Stimulated activated CD4-positive, alpha-beta T cell treated with anti-CD3 and anti-CD28 coated beads, Interleukin-2, amount 100 ng/mL, for 48 hours (primary cell): ENCODE measurements at places on chromosomes 13 and 19.

- no peak for DNase-seq
Measured at GRCh38 chr13:73465617-73465971, 406.8 kb downstream of the KLF5 start.

GRCh38 chr13:91986761-91987483 lies 588.5 kb downstream of the GPC5 start:
- no peak for DNase-seq

DNA sequence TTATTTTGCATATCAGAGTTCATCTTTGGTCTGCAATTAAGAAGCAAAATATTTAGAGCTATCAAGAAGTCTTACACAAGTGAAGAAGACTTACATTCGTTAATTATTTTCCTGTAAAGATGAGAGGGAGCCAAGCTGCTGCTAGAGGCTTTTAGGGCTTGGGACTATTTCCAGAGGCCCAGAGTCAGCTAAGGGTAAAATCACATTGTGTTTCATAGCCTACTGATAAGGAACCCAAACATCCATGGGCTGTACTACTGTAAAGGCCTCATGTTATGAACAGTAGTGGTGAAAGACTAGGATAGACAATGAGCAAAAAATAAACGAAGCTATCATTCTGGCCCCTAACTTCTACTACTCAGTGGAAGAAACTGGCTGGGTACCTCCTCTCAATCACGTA lies 10.9 kb upstream of the TEX30 start:
- DNase-seq, result no peak

DNA sequence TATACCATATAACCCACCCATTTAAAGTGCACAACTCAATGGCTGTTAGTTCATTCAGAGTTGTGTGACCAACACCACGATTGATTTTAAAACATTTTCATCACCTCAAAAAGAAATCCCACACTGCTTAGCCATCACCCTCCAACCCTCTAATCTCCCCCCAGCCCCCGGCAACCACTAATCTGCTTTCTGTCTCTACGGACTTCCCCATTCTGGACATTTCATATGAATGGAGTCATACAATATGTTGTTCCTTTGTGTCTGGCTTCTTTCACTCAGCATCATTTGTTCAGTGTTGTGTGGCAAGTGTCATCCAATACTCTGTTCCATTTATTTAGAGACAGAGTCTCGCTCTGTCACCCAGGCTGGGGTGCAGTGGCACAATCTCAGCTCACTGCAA lies 4.0 kb upstream of the PNMA8B start:
- DNase-seq, result no peak

DNA sequence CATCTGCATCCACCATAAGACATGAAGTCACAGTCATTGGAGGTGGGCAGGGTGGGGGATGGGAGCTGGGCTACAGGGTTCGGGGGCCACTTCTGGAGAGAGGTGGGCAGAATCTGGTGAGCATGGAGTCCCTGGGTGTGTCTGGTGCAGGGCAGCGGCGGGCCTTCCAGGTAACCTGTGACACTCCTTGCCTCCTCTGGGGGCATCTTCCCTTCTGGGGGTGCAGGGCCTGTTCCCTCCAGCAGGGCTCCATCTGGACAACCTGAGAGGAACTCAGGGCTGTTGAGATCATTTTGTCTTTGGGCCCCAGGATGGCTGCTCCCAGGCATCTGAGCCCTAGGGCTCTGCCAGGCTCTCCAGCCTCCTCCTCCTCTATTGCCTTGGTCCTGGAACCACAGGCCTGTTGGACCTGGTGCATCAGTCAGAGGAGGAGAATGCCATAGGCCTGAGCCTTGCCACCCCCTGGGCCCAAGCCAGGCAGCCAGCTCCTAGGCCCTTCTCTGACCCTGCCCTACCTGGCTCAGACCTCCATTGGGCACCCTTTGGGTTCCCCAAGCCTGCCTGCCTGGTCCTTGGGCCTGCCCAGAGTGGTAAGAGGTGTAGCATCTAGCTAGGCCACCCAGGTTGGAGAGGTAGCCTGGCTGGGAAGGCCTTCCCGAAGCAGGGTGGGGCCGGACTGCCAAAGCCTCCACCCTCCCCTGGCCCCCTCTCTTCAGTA lies 13.4 kb downstream of the LYL1 start:
- DNase-seq, result no peak

- peak; percentile 73 for DNase-seq
Measured at GRCh38 chr19:4909156-4909896, at the start of gene UHRF1. UHRF1 (plus strand) TSS chr19:4909501; CDS start chr19:4910886, 1,385 bp downstream.
